ENCODE measurements at places on chromosomes 5 and 9.

- no peak for DNase-seq
These were observed 44.2 kb downstream of the NR6A1 start for GRCh38 chr9:124726886-124727285.

- no peak for DNase-seq
These were observed 64.7 kb upstream of the CHD1 start for GRCh38 chr5:98993512-98993911.

DNA sequence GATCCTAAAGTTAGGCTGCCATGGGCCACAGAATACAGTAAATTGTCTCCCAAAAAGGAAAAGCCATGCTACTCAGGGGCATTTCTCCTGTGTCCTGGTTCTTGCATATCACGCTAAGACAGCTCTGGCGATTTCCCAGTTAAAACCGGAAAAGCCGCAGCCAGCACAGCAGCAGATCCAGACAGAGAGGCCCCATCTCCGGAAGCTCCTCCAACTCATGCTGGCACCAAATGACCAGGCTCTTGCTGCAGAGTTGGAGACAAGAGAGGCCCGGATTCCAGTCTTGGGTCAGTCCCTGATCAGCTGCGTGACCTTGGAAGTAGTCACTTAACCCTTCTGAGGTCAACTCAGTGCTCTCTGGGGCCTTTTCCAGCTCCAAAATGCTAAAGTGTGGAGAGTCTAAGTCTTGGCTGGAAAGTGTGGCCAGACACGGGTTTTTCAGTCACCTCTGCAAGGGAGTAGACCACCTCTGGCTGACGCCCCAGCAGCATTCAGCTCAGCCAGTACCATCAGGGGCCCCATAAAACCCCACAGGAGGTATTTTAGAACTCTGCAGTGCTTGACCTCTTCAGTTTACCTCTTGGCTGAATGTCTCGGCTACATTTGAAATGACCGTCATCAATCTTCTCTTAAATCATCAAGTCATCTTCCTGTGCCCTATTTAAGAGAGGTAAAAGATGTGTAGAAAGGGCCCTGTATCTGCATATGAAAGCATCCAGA is 16.2 kb downstream of the GDNF start:
- no peak for DNase-seq

- DNase-seq = no peak
These were observed 4.9 kb downstream of the SLC25A51 start for GRCh38 chr9:37899041-37899440.

DNA sequence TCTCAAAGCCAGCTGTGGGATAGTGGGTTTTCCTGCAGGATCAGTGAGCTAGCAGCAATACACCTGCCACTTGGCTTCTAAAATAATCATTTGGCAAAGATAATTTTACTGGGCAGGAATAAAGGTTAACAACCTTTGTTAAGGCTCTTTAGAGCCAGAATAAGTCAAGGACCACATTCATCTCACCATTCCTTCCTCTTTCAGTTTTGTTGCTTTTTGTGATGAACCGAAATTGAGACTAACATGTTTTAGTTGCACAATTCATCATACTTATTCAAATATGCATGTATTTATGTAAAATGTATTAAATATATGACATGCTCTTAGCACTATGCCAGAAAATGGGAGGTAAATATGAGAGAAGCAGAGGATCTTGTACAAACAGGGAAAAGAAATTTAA is 824.4 kb upstream of the TYRP1 start:
- DNase-seq = peak; percentile 44

DNA sequence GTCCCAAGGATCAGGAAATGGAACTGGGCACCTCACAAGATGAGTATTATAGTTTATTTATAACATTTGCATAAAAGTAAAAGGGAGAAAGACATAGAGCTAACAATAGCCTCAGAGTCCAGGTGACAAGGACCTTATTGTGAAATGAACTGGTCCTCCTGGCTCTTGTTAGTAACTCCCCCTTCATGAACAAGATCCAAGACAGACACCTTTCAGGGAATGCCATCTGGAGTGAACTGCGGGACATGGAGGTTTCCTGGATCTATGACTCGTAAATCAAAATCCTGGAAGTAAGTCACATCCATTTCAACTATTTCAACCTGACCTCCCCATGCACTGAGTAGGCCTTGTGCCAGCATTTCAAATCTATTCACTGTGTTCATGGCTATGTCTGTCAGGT is 129.5 kb upstream of the GAS1 start:
- DNase-seq = no peak

GRCh38 chr9:112819635-112820496 is 69.3 kb downstream of the SNX30 start:
- peak; percentile 25 for DNase-seq

DNA sequence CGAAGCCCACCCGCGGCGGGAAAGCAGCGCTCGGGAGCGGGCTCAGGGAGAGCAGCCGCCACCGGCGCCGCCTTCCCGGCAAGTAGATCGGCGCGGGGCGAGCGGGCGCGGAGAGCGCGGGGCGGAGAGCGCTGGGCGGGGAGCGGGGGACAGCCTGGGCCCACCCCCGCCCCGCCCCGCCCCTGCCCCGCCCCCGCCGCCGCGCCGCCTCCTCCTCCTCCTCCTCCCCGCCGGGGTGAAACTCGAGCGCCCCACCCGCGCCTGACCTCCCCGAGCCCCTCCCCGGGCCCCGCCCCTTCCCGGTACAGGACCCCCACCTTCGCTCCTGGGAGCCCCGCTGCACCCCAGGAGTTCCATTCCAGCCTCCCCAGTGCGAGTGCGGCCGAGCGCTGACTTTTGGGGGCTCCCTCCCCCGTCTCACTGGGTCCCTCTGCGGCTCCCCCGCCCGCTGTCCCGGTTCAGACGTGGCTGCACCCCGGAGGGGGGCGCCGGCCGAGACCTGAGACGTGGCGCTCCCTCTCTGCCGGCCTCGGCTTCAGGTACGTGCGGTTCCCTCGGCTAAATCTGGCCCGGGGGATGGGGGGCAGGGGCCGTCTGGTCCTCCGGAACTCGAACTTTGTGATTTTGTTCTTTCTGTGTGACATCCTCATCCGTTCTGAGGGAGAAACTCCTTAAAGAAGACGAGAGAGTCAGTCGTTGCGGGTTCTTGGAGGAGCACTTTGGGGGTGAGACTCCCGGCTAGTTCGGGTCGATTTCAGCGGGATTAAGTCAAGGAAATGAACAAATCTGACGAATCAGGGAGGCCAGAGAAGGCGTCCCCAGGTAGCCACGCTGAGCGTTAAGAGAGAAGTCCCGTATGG is at the start of gene SEMA5A:
Gene SEMA5A (minus strand): TSS at position 84 of the 860 bp plus-strand sequence. CDS start 166,129 bp downstream, outside the sequence.
- no peak for DNase-seq

DNA sequence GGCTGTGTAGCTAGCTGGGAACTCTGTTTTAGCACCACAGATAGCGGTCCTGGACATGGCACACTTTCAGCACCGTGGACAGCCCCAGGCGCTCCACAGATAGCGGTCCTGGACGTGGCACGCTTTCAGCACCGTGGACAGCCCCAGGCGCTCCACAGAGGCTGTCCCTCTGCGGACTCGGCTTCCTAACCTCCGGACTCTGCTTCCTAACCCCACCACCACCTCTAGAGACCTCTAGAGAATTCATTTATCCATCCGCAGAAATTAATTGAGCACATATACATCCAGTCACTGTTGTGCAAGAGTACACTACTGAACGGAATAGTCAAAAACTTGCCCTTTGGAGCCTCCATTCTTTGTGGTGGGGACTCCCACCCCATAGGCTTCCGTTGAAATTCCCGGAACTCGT is 27.4 kb downstream of the UNC5A start:
- DNase-seq = no peak

DNA sequence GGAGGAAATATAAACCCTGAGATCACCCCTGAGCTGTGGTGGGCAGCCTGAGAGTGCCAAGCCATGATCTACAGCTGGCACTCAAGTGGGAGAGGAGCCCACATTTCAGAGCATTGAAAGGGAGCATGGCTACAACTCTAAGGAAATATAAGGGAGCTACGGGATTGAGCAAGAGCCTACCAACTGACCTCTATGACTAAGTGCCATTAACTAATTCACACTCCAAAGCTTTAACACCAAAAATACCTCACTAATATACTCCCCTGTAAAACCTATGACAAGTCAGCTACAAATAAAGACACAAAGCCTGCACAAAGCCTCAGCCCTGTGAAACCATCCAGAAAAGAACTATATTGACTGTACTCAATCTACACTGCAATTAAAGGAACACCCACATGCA is 286.8 kb upstream of the RPS23 start:
- DNase-seq = no peak

GRCh38 chr5:60978968-60979367 is 34.0 kb downstream of the NDUFAF2 start:
- DNase-seq = no peak

GRCh38 chr9:113508111-113508749 is 44.7 kb downstream of the RGS3 start:
- DNase-seq = no peak

DNA sequence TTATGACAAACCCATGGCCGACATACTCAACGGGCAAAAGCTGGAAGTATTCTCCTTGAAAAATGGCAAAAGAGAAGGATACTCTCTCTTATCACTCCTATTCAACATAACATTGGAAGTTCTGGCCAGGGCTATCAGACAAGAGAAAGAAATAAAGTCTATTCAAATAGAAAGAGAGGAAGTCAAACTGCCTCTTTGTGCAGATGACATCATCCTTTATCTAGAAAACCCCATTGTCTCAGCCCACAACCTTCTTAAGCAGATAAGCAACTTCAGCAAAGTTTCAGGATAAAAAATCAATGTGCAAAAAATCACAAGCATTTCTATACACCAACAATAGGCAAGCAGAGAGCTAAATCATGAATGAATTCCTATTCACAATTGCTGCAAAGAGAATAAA is 1799.9 kb upstream of the ACO1 start:
- DNase-seq = no peak

- no peak for DNase-seq
These were observed 5.9 kb downstream of the TEX10 start for GRCh38 chr9:100346836-100347235.

DNA sequence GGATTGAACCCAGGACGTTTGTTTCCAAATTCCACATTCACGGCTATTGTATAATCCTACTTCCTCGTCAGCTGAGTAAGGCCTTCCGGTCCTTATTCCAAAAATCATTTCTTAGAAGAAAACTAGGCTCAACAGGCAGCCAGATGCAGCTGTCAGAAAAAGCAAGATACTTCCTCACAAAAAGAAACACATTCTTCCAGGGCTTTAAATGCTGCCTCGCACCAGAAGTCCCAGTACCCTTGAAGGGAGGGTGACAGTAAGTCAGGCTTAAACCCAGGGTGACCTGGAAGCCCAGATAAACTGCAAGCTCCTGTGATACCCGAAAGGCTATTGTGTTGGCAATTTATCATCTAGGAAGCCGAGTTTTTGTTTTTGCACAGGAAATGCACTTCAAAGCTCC is 414.0 kb downstream of the NFIB start:
- DNase-seq = no peak

DNA sequence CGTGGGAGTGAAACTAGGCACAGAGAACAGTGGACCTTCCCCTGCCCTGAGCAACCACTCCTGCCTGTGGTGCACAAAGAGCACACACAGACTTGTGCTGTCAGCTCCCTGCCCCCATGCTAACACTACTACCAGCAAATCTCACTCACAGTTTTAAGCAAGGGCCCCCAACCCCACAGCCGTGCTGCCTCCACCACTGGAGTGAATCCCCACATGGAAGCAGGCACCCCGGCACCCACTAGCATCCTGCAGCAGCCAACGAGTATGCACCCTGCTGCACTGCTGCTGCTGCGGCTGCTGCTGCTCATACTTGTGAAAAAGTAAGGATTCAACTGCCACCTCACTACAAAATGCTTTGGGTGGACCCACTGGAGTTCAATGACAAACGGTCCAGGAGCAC is 435.5 kb downstream of the SLCO4C1 start:
- no peak for DNase-seq

DNA sequence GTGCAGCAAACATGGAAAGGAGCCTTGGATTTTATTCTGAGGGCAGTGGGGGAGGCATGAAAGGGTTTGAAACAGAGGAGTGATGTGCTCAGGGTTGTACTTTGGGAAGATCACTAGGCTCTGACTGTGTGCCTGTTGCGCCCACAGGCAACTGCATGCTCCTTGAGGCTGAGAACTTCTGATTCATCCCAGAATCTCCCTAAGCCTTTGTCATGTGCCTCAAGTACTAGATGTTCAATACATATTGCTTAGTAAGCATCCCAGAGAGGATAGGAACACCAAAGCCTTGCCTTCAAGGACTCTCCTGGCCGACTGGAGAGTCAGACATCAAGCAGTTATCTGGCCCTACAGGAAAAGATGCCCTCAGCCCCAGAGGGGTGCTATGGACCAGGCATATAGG is 54.1 kb downstream of the ARHGEF37 start:
- DNase-seq = no peak

- DNase-seq = no peak
These were observed 99.2 kb upstream of the BOD1 start for GRCh38 chr5:173715607-173716006.

DNA sequence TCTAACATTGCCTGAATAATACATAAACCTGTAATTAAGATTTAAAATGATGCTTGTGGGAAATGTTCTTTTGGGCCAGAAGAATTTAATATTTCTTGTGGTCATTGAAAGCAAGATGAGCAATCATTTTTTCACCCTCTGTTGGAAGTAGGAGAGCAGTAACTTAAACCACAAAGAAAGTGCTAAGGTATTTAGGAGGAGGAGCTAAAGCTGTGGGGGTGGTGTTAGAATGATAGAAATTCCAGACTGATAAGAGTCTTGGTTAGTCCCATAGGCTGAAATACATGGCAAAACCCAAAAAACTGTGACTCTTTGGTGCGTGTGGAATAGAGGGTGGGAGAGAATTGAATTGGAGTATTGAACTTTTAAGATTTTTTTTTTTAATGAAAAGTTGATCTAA is 247.0 kb downstream of the YTHDC2 start:
- no peak for DNase-seq

DNA sequence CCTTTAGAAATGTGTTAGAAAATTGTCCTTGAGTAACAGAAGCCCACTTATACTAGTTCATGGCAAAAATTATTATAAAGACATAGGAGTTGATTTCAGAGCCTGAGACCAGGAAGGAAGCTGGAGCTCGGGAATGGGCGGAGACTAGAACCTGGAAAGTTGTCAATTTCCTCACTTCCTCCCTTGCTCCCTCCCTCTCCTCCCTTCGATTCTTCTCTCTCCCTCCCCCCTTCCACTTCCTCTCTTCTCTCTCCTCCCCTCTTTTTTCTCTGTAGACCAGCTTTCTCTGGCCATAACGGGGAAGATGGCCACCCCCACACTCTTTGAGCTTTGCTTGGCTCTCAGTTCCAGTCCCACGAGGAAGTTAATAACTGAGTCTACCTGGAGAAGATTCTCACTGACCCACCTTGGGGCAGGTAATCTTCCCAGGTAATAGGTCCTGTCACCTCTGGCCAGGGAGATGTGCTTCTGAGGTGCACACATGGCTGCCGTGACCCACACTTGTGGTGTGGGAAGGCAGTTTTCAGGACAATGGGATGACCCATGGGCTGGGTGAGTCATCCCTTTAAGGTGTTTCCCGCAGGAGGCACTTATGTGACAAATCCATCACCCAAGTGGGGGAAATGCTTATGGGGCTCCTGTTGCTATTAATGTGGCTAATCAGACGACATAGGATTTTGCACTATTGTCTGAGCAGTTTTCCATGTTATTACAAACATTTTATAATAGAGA is 78.7 kb downstream of the HSPA4 start:
- no peak for DNase-seq
